ENCODE measurements at places on chromosomes 1 and 21.

- DNase-seq: no peak
Measured at GRCh38 chr1:177561436-177561835, 390.7 kb downstream of the BRINP2 start.

GRCh38 chr1:33326785-33327184, 5.9 kb upstream of the A3GALT2 start:
- DNase-seq: no peak

DNA sequence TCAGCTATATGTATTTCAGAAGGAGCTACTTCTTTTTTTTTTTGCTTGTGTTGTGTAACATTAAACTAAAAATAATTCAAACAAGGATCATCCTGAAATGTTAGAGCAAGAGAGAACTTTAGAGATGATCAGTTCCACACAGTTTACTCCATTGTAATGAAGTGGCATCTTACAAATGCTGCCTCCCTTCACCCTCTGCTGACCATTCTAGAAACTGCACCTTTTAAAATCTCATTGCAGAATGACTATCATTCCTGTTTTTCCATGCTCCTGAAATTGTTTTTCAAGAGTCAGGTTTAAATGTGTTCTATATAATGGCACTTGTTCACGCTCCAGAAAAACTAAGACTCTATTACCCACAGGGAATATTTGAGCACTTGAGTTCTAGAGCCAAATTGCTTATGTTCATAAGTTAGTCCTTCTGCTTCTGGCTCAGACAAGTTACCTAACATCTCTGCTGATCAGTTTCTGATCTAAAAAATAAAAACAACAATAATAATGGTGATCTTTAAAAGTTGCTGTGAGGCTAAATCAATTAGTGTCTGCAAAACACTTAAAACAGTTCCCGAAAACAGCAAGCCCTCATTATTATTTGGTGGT, 21.5 kb upstream of the SLC44A5 start:
- no peak for DNase-seq

GRCh38 chr1:17097147-17097546, 22.1 kb downstream of the PADI2 start:
- DNase-seq: no peak

DNA sequence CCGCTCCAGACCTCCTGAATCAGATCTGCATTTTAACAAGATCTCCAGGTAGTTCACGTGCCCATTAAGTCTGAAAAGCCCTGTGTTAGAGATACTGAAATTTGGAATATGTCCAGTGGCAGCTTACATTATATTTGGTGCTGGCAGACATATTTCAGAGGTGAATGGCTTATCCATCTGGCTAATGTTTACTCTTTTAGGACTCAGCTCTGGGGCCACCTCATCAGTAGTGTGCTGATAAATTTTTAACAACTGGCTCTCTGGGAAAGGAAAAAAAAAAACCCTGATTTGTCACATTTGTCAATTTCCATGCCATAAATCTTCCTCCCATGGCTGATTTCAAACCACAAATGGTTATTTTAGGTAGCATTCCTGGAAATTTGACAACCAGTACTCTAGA, 25.3 kb upstream of the SYT6 start:
- no peak for DNase-seq

- no peak for DNase-seq
Measured at GRCh38 chr1:233016798-233017197, 66.4 kb downstream of the NTPCR start.

DNA sequence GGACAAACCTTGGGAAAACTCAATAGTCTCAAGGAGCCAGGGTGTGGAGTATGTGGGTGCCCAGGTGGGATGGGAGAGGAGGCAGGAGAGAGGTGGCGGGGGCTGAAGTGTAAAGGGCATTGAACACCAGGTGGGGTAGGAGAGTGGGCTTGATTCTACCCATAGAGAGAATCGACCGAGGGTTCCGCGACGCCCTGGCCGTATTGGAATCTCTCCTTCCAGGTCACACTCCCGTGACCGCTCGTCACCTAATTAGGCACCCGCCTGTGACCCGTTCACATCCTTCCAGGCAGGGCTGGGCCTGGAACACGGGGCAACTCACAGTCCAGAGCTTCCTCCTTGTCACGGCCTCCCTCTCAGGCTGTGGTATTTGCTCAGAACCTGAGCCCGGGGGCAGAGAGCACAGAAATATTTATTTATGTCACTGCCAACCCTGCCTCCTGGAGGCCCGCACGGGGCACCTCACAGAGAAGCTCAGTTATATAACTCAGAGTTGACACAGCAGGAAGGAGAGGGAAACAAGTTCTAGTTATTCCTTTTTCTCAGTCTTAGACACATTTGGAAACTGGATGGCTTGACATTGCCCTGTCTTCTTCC, 12.0 kb downstream of the NCMAP start:
- peak; percentile 42 for DNase-seq

DNA sequence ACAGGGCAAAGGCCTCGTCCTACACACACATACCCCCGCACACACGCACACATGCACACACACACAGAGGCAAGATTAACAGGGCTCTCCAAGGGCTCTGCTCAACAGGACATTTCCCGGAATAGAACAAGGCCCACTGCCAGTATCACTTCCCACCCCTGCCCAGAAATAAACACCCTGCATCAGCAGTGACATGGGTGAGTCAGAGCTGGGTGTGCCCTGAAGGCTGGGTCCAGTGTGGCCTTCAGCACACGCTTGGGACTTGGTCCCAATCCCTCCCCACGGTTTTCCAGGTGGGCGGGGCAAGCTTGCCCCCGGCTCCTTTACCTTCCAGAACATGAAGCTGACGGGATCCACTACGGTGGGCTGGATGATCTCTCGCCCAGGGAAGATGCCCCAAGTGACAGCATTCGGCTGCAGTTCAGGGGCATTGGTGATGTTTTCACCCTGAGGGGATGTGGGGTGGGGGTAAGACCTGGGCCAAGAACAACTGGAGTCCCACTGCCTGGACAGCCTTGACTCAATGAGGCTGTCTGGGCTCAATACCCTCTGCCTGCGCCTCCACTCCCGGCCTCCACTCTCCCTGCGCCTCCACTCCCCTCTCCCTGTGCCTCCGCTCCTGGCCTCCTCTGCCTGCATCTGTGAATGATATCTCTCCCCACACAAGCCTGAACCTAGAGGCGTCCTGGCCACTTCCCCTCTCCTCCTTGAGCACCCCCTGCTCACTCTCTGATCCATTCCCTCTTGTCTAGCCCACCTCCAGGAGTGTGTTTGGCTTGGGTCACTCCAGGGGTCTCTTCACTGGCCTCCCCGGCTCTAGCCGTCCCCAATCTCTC, 14.7 kb downstream of the MTHFR start:
- DNase-seq: no peak

- DNase-seq: no peak
Measured at GRCh38 chr21:36104317-36105300, 30.3 kb upstream of the CBR3 start.

DNA sequence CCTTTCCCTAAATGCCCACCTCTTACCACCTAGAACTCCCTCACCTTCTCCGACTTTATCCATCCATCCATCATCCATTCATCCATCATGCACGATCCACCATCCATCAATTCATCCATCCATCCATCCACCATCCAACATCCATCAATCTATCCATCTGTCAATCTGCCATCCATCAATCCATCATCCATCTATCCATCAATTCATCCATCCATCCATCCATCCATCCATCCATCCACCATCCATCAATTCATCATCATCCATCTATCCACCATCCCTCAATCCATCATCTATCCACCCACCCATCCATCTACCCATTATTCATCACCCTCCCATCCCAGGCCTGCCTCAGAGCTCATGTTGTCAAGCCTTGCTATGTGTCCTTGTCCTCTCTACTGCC, 34.5 kb downstream of the WNT3A start:
- no peak for DNase-seq

- no peak for DNase-seq
Measured at GRCh38 chr1:116409751-116410191, 36.7 kb downstream of the ATP1A1 start.

DNA sequence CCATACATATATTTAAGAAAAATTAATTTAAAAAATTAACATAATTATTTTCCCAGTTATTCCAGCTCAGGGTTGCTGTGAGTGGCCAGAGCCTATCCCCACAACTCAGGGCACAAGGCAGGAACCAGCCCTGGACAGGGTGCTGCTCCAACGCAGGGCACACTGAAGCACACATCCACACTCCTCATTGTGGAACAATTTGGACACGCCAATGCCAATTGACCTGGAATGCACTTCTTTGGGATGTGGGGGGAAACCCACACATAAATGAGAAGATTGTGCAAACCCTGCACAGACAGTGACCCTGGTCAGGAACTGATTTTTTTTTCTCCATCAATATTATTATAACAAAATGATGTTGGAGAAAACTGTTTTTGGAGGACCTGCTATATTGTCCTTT, 23.4 kb downstream of the SAMSN1 start:
- no peak for DNase-seq

GRCh38 chr1:238252033-238252802, 361.5 kb upstream of the ZP4 start:
- DNase-seq: no peak

Data from CD4-positive, alpha-beta T cell (primary cell).